ENCODE measurements at places on chromosomes 3 and 15. TPM values are rescaled to one million over a fixed set of nuclear protein-coding genes. Genes with fewer than 3 reads are reported as not detected.

MORC1 gene
- not detected for total RNA-seq

CFAP100 gene
- total RNA-seq = not detected

FRMD5 gene
- 9.3 TPM for total RNA-seq

CRYGS gene
- total RNA-seq = 1.1 TPM

ALDH1L1 gene
- total RNA-seq = not detected

All from RPMI7951 (cell line).